ENCODE measurements at places on chromosomes 5 and 9. TPM values are rescaled to one million over a fixed set of nuclear protein-coding genes. Genes with fewer than 3 reads are reported as not detected.

- no peak for DNase-seq
- no peak overlapping the region for H3K4me3 ChIP-seq
- no peak overlapping the region for H3K27ac ChIP-seq
- H3K36me3 ChIP-seq = no peaks in the 10 kb centered on the region
- no peaks in the 10 kb centered on the region for H3K27me3 ChIP-seq
Measured at GRCh38 chr9:95581900-95582299, 65.1 kb upstream of the PTCH1 start.

DNA sequence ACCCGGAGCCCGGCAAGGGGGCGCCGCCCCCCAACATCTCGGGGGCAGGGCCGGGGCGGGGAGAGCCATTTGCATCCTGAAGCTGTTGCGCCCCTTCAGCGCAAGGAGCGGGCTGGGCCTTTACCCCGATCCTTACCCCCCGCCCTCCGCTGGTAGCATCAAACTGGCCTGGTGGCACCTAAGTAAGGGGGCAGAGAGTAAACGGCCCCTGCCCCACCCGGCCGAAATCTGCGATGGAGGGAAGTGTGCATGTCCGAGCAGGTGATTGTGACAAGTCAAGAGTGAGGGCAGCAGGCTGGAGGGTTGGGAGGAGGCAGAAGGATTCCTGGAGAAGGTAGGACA, 101.2 kb downstream of the ESM1 start:
- DNase-seq = no peak
- H3K27me3 ChIP-seq = no peaks in the 10 kb centered on the region
- no peaks in the 10 kb centered on the region for H3K4me1 ChIP-seq
- no peaks in the 10 kb centered on the region for H3K36me3 ChIP-seq

- no peak overlapping the region for H3K27ac ChIP-seq
- DNase-seq = no peak
- H3K27me3 ChIP-seq = no peaks in the 10 kb centered on the region
Measured at GRCh38 chr5:39639618-39640089, 214.9 kb upstream of the DAB2 start.

DNA sequence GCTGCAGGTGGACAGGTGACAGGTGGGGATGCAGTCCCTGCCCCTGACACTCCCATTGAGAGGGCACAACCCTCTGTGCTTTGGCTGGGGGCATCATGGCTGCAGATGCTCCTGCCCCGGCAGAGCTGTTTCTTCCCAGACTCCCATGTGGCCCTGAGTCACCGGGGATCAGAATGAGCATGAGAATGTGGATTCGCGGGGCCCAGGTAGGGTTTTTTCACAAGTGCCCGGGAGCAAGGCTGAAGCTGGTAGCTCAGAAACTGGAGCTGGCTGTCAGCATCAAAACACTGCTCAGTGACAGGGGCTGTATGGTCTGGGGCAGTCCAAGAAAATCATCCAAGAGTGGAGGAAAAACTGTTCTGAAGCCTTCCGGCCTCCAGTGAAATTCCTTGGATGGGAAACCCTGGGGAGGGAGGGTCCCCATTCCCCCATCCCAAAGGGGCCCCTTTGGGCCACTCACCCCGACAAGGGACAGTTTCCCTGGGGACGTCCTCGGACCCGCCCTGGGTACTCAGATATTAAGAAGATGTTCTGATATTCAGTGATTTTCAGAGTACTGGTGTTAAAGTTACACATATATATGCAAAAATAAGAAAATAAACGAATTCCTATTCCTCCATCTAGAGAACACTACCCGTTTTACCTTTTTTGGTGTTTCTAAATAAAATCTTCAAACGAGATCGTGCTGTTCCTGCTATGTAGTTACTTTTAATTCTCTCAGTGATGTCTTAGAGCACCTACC, 120.1 kb upstream of the LPCAT1 start:
- no peak overlapping the region for H3K27ac ChIP-seq
- H3K36me3 ChIP-seq = no peaks in the 10 kb centered on the region
- H3K27me3 ChIP-seq = peaks cover 8% of the 10 kb centered on the region
- no peak overlapping the region for H3K4me3 ChIP-seq
- peaks cover 4% of the 10 kb centered on the region for H3K4me1 ChIP-seq

DNA sequence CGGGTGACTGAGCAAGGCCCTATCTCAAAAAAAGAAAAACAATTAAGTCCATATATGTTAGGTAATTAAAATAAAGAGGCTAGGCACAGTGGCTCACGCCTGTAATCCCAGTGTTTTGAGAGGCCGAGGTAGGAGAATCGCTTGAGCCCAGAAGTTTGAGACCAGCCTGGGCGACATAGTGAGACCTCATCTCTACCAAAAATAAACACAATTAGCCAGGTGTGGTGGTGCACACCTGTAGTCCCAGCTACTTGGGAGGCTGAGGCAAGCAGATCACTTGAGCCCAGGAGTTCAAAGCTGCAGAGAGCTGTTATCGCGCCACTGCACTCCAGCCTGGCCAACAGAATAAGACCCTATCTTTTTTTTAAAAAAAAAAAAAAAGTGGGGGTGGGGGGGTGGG, 12.3 kb downstream of the WHRN start:
- H3K36me3 ChIP-seq = no peaks in the 10 kb centered on the region
- no peaks in the 10 kb centered on the region for H3K4me1 ChIP-seq
- H3K27ac ChIP-seq = no peak overlapping the region
- no peaks in the 10 kb centered on the region for H3K27me3 ChIP-seq
- H3K4me3 ChIP-seq = no peak overlapping the region

DNA sequence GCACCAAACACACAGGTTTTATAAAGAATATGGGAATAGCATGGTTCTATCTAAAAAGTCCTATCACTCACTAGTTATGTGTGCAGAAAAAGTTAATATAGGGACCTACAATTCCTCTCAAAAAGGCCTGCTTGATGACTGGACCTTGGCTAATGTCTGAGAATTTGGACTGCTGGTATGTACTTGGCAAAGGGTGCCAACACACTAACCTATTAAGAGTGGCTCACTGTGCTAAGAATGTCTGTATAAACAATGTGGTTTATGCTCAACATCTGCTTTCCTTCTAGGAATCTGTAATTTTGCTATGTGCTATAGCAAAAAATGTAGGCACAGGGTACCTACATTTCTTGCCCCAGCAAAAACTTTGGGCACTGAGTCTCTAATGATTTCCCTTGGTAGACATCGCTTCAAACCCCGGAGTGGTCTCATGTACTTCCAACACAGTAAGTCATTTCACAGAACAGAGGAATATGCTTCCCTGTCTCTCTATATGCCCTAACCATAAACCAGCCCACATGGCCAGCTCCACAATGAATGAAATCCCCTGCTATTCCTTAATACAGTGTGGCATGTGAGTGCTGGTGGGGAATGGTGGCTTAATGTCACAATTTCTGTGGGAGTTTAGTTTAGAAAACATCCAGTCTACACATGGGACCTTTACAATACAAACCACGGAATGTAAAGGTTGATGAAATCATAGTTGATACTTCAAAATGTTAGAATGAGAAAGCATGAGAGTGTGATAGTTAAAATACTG, 101.7 kb downstream of the UBAP2 start:
- H3K36me3 ChIP-seq = no peaks in the 10 kb centered on the region
- H3K27me3 ChIP-seq = no peaks in the 10 kb centered on the region
- no peak for DNase-seq
- H3K4me3 ChIP-seq = no peak overlapping the region
- no peak overlapping the region for H3K27ac ChIP-seq

GRCh38 chr9:89508951-89509615, 11.2 kb upstream of the SEMA4D start:
- no peaks in the 10 kb centered on the region for H3K36me3 ChIP-seq
- no peak overlapping the region for H3K4me3 ChIP-seq
- DNase-seq = no peak
- no peaks in the 10 kb centered on the region for H3K4me1 ChIP-seq

- H3K27ac ChIP-seq = no peak overlapping the region
- no peaks in the 10 kb centered on the region for H3K36me3 ChIP-seq
- H3K4me3 ChIP-seq = no peak overlapping the region
- peaks cover 10% of the 10 kb centered on the region for H3K4me1 ChIP-seq
- peak; percentile 61 for DNase-seq
Measured at GRCh38 chr5:38780945-38781344, 64.9 kb upstream of the OSMR start.

DNA sequence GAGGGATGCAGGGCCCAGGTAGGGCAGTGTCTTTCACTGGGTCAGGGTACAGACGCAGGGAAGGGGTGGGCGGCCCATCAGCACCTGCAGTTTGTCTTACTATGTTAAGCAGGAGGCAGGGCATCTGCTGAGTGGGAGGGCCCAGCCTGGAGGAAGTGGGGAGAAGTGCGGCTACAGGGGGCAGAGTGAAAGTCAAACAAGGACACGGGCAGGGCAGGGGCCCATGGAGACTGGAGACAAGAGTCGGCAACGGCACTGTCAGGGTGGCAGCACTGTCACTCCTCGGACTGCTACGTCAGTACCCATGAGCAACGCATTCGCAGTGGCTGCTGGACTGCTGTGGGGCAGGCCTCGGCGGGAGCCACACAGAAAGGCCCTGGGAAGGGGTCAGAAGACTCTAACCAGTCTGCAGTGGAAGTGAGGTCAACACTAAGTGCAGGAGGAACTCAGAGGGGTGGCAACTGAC, 19.7 kb downstream of the CAMSAP1 start:
- H3K36me3 ChIP-seq = no peaks in the 10 kb centered on the region
- H3K27me3 ChIP-seq = no peaks in the 10 kb centered on the region
- H3K4me3 ChIP-seq = no peak overlapping the region
- no peak for DNase-seq
- no peak overlapping the region for H3K27ac ChIP-seq
- peaks cover 12% of the 10 kb centered on the region for H3K4me1 ChIP-seq

- no peak overlapping the region for H3K27ac ChIP-seq
- H3K4me3 ChIP-seq = peak overlapping the region; percentile 36
- DNase-seq = peak; percentile 43
- H3K27me3 ChIP-seq = no peaks in the 10 kb centered on the region
Measured at GRCh38 chr5:157651623-157652376, 438 bp downstream of the SOX30 start.

- no peaks in the 10 kb centered on the region for H3K27me3 ChIP-seq
- DNase-seq = no peak
- H3K4me3 ChIP-seq = no peak overlapping the region
Measured at GRCh38 chr9:136264441-136265405, 19.1 kb upstream of the QSOX2 start.

GRCh38 chr5:350355-350754, 28.8 kb downstream of the AHRR start:
- H3K27ac ChIP-seq = no peak overlapping the region
- H3K4me1 ChIP-seq = no peaks in the 10 kb centered on the region
- no peak overlapping the region for H3K4me3 ChIP-seq
- no peak for DNase-seq
- no peaks in the 10 kb centered on the region for H3K36me3 ChIP-seq

GRCh38 chr9:121527371-121527770, 27.7 kb upstream of the GGTA1 start:
- H3K36me3 ChIP-seq = no peaks in the 10 kb centered on the region
- no peak overlapping the region for H3K4me3 ChIP-seq
- H3K27ac ChIP-seq = no peak overlapping the region
- DNase-seq = no peak
- H3K4me1 ChIP-seq = no peaks in the 10 kb centered on the region

GRCh38 chr5:56148453-56148971, 84.6 kb downstream of the ANKRD55 start:
- no peaks in the 10 kb centered on the region for H3K27me3 ChIP-seq
- H3K27ac ChIP-seq = no peak overlapping the region
- no peaks in the 10 kb centered on the region for H3K4me1 ChIP-seq
- no peak overlapping the region for H3K4me3 ChIP-seq
- DNase-seq = no peak

- no peak overlapping the region for H3K27ac ChIP-seq
- no peaks in the 10 kb centered on the region for H3K4me1 ChIP-seq
- no peaks in the 10 kb centered on the region for H3K27me3 ChIP-seq
- DNase-seq = no peak
- H3K36me3 ChIP-seq = no peaks in the 10 kb centered on the region
Measured at GRCh38 chr5:170849374-170849773, 12.4 kb upstream of the RANBP17 start.

GRCh38 chr9:91474656-91475055, 51.0 kb upstream of the NFIL3 start:
- no peaks in the 10 kb centered on the region for H3K4me1 ChIP-seq
- no peaks in the 10 kb centered on the region for H3K27me3 ChIP-seq
- H3K27ac ChIP-seq = no peak overlapping the region
- no peak overlapping the region for H3K4me3 ChIP-seq
- DNase-seq = no peak

DNA sequence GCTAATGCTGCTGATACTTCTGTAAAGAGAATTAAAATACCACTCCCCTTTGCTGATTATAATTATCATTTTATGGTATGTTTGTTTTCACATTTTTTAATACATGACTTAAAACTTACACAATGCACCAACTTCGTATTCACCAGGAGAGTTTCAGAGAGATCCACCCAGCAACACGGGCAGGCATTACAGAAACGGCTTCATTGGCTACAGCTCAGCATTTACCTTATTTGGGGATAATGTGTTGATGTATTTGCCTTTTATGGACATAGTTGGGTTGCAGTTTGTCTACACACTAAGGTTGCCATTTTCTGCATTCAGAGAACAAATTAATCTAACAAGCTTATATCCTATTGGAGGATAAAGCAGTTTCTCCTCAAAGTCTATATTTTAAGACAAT, 423.6 kb downstream of the PRDM9 start:
- no peaks in the 10 kb centered on the region for H3K36me3 ChIP-seq
- H3K27ac ChIP-seq = no peak overlapping the region
- no peak overlapping the region for H3K4me3 ChIP-seq
- no peak for DNase-seq
- no peaks in the 10 kb centered on the region for H3K4me1 ChIP-seq

GRCh38 chr9:105289305-105289704, 44.9 kb downstream of the SLC44A1 start:
- no peaks in the 10 kb centered on the region for H3K27me3 ChIP-seq
- H3K4me3 ChIP-seq = no peak overlapping the region
- no peak for DNase-seq
- no peaks in the 10 kb centered on the region for H3K36me3 ChIP-seq
- no peak overlapping the region for H3K27ac ChIP-seq

- no peaks in the 10 kb centered on the region for H3K27me3 ChIP-seq
- DNase-seq = no peak
- H3K4me3 ChIP-seq = no peak overlapping the region
- peaks cover 10% of the 10 kb centered on the region for H3K4me1 ChIP-seq
- H3K36me3 ChIP-seq = no peaks in the 10 kb centered on the region
- no peak overlapping the region for H3K27ac ChIP-seq
Measured at GRCh38 chr9:108139900-108140299, 650.3 kb upstream of the KLF4 start.

SLC34A3 gene
- total RNA-seq = not detected

C1QTNF3 gene
- total RNA-seq = 1.6 TPM

CCDC152 gene
- total RNA-seq = 1.8 TPM

GPRIN1 gene
- total RNA-seq = 0.14 TPM

SAXO1 gene
- 0.36 TPM for total RNA-seq

UBQLN1 gene
- 155 TPM for total RNA-seq

TAF11L5 gene
- not detected for total RNA-seq

TRIM52 gene
- 15.2 TPM for total RNA-seq
